ENCODE measurements at places on chromosomes 1 and 21.

GRCh38 chr1:100882698-100883097 lies 11.9 kb downstream of the EXTL2 start:
- no peak overlapping the region for H3K4me3 ChIP-seq
- no peak for DNase-seq
- no peak overlapping the region for H3K27ac ChIP-seq
- H3K27me3 ChIP-seq, result no peaks in the 10 kb centered on the region
- no peaks in the 10 kb centered on the region for H3K4me1 ChIP-seq
- no peaks in the 10 kb centered on the region for H3K36me3 ChIP-seq

DNA sequence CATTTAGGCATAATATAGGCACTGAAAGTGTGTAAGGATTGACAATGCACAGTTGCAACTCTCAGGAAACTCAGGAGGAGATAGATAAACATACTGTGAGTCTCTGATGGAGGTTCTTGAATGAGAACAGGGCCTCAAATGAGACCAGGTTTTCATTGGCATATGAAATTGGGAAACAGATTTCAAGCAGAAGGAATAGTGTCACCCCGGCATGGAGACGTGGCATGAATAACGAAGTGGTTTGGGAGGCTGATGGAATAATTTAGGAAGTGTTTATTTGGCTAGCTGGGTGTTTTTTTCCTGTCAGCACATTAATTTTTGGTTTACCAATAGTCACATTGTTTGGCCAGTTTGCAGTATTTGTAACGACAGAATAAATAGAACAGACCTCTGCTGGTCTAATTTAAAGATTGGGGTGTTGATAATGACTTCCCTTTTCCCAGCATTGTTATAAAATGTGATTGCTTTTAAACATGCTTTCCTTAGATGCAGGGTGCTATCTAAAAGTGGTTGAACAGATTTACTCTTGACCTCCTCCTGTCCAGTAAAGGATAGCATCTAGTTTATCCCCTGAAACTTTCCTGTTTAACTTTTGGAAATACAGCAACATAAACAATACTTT lies 132.0 kb downstream of the C1orf21 start:
- no peaks in the 10 kb centered on the region for H3K4me1 ChIP-seq
- no peak overlapping the region for H3K4me3 ChIP-seq
- no peak overlapping the region for H3K27ac ChIP-seq
- no peak for DNase-seq
- no peaks in the 10 kb centered on the region for H3K27me3 ChIP-seq

DNA sequence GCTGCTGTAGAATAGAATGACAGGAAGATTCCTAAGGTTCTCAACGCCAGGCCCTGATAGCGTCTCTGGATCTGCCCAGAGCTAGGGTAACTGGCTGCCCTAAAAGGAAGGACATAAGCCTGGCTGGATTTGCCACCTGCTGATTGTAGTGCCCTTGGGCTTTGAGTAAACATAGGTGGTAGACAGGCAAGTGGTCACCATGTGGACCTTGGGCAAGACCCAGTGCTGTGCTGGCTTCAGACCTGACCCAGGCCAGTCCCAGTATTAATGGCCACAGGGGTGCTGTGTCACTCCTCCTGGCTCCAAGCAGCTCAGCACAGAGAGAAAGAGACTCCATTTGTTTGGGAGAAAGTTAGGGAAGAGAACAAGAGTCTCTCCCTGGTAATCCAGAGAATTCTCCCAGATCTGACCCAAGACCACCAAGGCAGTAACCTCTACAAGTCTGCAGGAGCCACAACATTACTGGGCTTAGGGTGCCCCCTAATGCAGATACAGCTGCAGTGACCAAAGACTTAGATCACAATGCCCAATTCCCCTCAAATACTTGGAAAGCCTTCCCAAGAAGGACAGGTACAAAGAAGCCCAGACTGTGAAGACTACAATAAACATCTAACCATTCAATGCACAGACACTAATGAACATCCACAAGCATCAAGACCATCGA lies 44.5 kb downstream of the PHTF1 start:
- H3K27ac ChIP-seq, result no peak overlapping the region
- H3K36me3 ChIP-seq, result no peaks in the 10 kb centered on the region
- no peaks in the 10 kb centered on the region for H3K27me3 ChIP-seq
- H3K4me1 ChIP-seq, result no peaks in the 10 kb centered on the region
- H3K4me3 ChIP-seq, result no peak overlapping the region

GRCh38 chr1:55993646-55994318 lies 585.6 kb downstream of the PLPP3 start:
- H3K4me1 ChIP-seq, result no peaks in the 10 kb centered on the region
- no peak for DNase-seq
- H3K27ac ChIP-seq, result no peak overlapping the region

DNA sequence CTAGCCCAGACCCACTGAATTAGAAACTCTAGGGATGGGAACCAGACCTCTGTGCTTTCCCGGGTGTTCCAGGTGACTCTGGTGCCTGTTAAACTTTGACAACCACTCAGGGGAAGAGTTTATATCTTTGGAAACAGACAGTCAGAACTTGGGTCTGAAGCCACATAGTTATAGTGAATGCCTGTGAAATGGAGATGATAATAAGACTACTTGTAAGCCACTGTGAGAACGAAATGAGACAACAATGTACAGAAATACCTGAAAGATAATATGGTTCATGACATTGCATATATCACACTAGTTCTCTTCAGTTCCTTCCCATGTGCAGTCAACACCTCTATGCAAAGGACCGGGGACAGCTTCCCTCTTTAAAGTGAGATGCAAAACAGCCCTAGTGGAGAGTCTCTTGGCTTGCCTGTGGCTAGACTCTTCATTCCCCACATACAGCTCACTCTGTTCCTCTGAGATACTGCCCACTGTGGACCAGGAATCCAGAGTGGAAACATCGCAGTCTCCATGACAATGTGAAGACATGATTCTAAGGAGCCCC lies 287.5 kb downstream of the ASTN1 start:
- no peak for DNase-seq
- no peaks in the 10 kb centered on the region for H3K36me3 ChIP-seq
- no peaks in the 10 kb centered on the region for H3K4me1 ChIP-seq

DNA sequence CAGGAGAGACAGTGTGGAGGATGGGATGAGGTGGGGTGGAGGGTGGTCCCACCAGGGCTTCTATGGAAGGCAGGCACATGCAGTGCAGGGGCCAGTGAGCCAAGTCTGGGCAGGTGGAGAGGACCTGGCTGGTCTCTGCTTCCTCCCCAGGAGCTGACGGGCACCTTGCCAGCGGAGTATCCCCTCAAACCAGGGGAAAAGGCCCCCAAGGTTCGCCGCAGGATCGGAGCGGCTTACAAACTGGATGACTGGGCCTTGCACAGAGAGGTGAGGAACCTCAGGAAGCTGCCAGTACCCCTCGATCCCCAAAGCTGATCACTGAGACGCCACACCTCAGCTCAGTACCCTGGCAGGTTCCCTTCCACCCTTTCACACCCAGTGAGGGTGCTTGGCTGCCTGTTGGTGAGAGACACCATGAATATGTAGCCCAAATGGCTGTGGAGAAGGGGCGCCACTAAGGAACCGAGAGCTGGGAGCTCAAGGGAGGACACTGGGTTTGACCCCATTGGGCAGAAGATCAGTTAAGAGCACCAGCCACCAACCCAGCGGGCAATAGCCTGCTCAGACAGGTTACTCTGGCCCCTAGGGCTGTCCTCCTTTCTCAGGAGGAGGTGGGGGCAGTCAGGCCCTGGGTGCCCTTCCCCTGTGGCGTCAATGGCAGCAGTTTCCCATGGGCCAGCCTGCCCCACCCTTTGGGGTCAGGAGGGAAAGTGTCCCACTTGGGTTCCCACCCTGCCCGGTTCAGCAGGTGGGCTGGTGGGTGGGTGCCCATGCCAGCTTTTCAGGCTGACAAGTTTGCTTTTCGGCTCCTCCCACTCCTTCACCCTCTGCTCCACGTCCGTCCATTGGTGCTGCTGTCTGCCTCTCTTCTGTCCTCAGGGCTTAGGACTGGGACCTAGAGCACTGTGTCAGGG lies 5.5 kb downstream of the INAVA start:
- 0 out of 2 replicates have a peak, but pooled peaks cover 6% of the 10 kb centered on the region for H3K4me1 ChIP-seq
- no peak overlapping the region for H3K27ac ChIP-seq
- no peak overlapping the region for H3K4me3 ChIP-seq
- H3K27me3 ChIP-seq, result no peaks in the 10 kb centered on the region
- H3K36me3 ChIP-seq, result 0 out of 2 replicates have a peak, but pooled peaks cover 18% of the 10 kb centered on the region

- no peak for DNase-seq
- no peaks in the 10 kb centered on the region for H3K27me3 ChIP-seq
- H3K4me1 ChIP-seq, result no peaks in the 10 kb centered on the region
- no peak overlapping the region for H3K4me3 ChIP-seq
Measured at GRCh38 chr21:19013916-19014315, 610.3 kb upstream of the TMPRSS15 start.

Measured in MM.1S (cell line).